ENCODE measurements at places on chromosomes 4 and X.

DNA sequence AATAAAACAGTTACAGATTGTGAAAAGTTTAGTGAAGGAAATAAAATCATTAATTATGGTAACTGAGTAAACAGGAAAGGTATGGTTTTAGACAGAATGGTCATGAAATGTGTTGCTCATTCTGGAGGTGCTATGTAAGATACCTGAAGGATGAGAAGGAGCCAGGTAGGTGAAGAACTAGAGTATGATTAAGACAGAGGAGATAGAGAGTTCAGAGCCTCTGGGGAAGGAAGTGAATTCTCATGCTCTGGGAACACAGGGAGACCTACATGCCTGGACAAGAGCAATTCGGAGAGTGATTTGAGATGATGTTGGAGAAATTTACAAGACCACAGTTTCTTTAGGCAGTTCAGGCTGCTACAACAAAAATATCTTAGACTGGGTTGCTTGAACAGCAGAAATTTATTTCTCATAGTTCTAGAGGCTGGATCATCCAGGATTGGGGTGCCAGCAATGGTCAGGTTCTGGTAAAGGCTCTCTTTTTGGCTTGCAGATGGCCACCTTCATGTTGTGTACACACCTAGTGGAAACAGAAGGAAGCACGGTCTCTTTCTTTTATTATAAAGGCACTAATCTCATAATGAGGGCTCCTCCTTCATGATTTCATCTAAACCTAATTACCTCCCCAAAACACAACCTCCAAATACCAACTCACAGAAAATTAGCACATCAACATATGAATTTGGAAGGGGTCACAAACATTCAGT, 1416.1 kb downstream of the PCDH7 start:
- DNase-seq: no peak

- DNase-seq: no peak
These were observed 81.8 kb upstream of the TEX13A start for GRCh38 chrX:105302246-105302645.

GRCh38 chrX:101210630-101211029, 9.0 kb upstream of the DRP2 start:
- no peak for DNase-seq

DNA sequence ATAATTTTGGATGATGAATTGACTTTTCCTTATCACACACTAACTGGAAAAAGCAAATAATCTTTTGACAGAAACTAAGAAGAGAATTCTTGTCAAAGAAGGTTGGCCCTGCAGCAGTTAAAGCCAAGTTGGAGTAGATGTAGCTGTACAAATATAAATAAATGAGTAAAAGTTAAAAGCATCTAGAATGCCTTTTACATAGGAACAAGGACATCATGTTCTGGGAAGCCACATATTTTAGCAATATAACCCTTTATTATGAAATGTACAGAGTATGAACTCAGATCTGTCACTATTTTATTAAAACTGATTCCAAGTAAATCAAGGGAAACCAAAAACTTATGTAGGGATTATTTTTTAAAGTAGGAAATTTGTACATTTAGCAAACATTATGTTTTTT, 269.4 kb upstream of the FAT4 start:
- no peak for DNase-seq

- no peak for DNase-seq
These were observed 28.8 kb downstream of the PPP2R3B start for GRCh38 chrX:357693-358471.
